ENCODE measurements at places on chromosomes 3 and 15. TPM values are rescaled to one million over a fixed set of nuclear protein-coding genes. Genes with fewer than 3 reads are reported as not detected.

The SH2D7 gene
- total RNA-seq = not detected

The FOXB1 gene
- total RNA-seq = not detected

The CHRM5 gene
- not detected for total RNA-seq

The DNAH12 gene
- total RNA-seq = under 0.01 TPM

The AQR gene
- total RNA-seq = 36.7 TPM

The BSN gene
- under 0.01 TPM for total RNA-seq

The LOXL1 gene
- total RNA-seq = 0.68 TPM

The TMEM212 gene
- not detected for total RNA-seq

The CTXND1 gene
- not detected for total RNA-seq

The AGTR1 gene
- total RNA-seq = under 0.01 TPM

The ZNF774 gene
- total RNA-seq = 1.4 TPM

The SLC15A2 gene
- total RNA-seq = 0.33 TPM

The TM4SF18 gene
- total RNA-seq = 363 TPM

The MCCC1 gene
- total RNA-seq = 33.6 TPM

The PLSCR2 gene
- total RNA-seq = 0.34 TPM

The SAMD7 gene
- not detected for total RNA-seq

The LEKR1 gene
- total RNA-seq = 0.14 TPM

The VPS13C gene
- 132 TPM for total RNA-seq

The SLC38A3 gene
- not detected for total RNA-seq

The FMN1 gene
- 0.09 TPM for total RNA-seq

The PCBP4 gene
- total RNA-seq = 31.3 TPM

The ROPN1 gene
- total RNA-seq = not detected

The MFAP1 gene
- total RNA-seq = 36.1 TPM

The ACTRT3 gene
- total RNA-seq = 4.7 TPM

The RAB6B gene
- 1.9 TPM for total RNA-seq

The HHLA2 gene
- total RNA-seq = under 0.01 TPM

The GASK1A gene
- not detected for total RNA-seq

The LINGO1 gene
- total RNA-seq = not detected

The RTP1 gene
- not detected for total RNA-seq

The OSBPL10 gene
- 27.7 TPM for total RNA-seq

The ITIH4 gene
- 0.19 TPM for total RNA-seq

The CRYGS gene
- 2.4 TPM for total RNA-seq

The CCDC33 gene
- total RNA-seq = 0.05 TPM

The IL17RD gene
- total RNA-seq = 0.51 TPM

The KLHL6 gene
- total RNA-seq = 5.1 TPM

The ATP8B4 gene
- 1.7 TPM for total RNA-seq

The ANKDD1A gene
- total RNA-seq = 5.8 TPM

The ZNF717 gene
- total RNA-seq = 9.7 TPM

The NEK10 gene
- 2.0 TPM for total RNA-seq

The ABCC5 gene
- total RNA-seq = 19.1 TPM

The TUBGCP5 gene
- 25.8 TPM for total RNA-seq

The UPK1B gene
- not detected for total RNA-seq

The ZNF80 gene
- not detected for total RNA-seq

The CPN2 gene
- total RNA-seq = not detected

The CNTN3 gene
- not detected for total RNA-seq

The ERICH6 gene
- not detected for total RNA-seq

The FBXW12 gene
- total RNA-seq = not detected
